Natural killer cell treated with Interleukin-12 subunit alpha and Interleukin-12 subunit beta and Interleukin-15 and Interleukin-18, amount 100 ng/mL, for 72 hours (primary cell): ENCODE measurements at places on chromosomes 2 and 18. TPM values are rescaled to one million over a fixed set of nuclear protein-coding genes. Genes with fewer than 3 reads are reported as not detected.

DNA sequence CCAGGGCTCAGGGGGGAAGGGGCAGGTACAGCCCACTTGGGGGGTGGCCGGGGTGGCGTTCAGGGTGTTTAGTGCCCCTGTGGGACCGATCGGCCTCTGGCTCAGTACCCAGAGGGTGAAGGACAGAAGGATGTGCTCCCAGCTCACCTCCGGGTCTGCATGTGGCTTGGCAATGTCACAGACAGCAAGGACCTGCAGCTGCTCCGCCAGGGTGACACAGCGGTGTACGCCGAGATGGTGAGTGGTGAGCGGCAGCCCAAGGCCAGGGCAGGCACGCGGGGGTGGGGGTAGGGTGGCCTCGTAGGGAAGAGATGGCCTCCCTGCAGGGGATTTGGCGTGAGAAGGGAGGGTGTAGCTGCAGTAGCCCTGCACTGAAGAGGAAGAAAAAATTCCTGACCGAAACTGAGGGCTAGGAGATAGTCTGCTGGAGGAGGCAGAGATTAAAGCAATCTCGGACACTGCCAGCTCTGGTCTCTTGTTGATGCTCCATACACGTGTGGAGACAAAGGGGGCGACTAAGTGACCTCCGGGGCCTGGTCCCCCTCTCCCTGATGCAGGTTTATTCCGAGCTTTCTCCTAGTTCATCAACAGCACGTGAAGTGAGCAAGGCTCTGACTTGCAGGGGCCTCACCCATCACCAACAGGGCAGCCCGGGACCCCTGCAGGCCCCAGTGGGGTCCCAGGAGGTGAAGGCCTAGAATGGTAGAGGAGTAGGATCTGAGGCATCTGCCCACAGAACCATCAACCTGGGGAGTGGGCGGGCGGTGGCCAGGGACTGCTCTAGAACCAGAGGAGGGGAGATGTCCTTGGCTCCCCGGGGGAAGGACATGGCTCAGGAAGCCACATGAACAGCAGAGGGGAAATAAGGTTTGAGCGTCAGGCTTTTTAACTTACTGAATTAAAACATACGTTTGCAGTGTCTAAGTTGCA, 45.4 kb downstream of the FER1L5 start:
- peaks cover 7% of the 10 kb centered on the region for H3K27me3 ChIP-seq
- DNase-seq, result no peak
- no peak overlapping the region for H3K27ac ChIP-seq
- H3K4me1 ChIP-seq, result no peaks in the 10 kb centered on the region
- no peak overlapping the region for H3K4me3 ChIP-seq

- no peaks in the 10 kb centered on the region for H3K4me1 ChIP-seq
- peaks cover 29% of the 10 kb centered on the region for H3K27me3 ChIP-seq
- no peak for DNase-seq
- no peak overlapping the region for H3K4me3 ChIP-seq
Measured at GRCh38 chr2:149040451-149040850, 2.0 kb downstream of the LYPD6B start.

- no peaks in the 10 kb centered on the region for H3K27me3 ChIP-seq
- no peaks in the 10 kb centered on the region for H3K36me3 ChIP-seq
- H3K4me3 ChIP-seq, result no peak overlapping the region
- H3K4me1 ChIP-seq, result peaks cover 10% of the 10 kb centered on the region
- H3K27ac ChIP-seq, result no peak overlapping the region
Measured at GRCh38 chr2:71588497-71589170, 135.3 kb downstream of the DYSF start.

DNA sequence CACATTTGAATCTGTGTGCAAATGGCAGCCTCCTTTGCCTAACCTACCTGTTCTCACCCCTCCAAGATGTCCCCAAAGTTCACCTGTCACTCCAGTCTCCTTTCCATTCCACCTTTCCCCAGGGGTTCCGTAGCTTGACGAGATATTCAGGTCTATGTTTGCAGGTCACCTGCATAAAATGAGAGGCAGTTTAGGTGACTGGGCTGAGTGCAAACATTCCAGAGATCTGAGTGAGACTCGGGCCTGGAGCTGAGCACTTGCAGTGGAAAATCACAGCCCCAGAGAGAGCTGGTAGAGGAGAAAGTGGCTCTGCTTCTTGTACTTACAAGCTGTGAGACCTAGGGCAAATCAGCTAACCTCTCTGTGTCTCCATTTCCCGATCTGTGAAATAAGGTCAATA, 20.1 kb downstream of the CAPN14 start:
- H3K36me3 ChIP-seq, result no peaks in the 10 kb centered on the region
- no peak for DNase-seq
- H3K4me3 ChIP-seq, result no peak overlapping the region
- no peaks in the 10 kb centered on the region for H3K27me3 ChIP-seq

DNA sequence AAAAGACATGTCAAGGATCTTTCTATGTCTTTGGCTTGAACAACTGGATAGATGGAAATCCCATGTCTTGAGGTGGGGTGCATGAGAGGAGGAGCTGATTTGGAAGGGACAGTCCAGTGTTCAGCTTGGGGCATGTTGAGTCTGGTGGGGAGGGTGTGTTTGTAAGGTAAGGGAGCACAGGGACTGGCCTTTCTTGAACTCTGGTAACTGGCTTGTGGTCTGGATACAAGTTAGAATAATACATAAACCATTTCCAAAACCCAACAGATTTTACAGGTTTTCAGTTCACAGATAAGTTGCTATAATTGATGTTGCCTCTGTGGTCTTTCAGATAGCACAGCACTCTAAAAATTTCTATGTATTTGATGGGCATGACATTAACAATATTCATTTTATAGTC, 24.2 kb downstream of the RHBDD1 start:
- no peak overlapping the region for H3K27ac ChIP-seq
- no peaks in the 10 kb centered on the region for H3K27me3 ChIP-seq
- no peak for DNase-seq
- peaks cover 7% of the 10 kb centered on the region for H3K36me3 ChIP-seq
- peaks cover 25% of the 10 kb centered on the region for H3K4me1 ChIP-seq

DNA sequence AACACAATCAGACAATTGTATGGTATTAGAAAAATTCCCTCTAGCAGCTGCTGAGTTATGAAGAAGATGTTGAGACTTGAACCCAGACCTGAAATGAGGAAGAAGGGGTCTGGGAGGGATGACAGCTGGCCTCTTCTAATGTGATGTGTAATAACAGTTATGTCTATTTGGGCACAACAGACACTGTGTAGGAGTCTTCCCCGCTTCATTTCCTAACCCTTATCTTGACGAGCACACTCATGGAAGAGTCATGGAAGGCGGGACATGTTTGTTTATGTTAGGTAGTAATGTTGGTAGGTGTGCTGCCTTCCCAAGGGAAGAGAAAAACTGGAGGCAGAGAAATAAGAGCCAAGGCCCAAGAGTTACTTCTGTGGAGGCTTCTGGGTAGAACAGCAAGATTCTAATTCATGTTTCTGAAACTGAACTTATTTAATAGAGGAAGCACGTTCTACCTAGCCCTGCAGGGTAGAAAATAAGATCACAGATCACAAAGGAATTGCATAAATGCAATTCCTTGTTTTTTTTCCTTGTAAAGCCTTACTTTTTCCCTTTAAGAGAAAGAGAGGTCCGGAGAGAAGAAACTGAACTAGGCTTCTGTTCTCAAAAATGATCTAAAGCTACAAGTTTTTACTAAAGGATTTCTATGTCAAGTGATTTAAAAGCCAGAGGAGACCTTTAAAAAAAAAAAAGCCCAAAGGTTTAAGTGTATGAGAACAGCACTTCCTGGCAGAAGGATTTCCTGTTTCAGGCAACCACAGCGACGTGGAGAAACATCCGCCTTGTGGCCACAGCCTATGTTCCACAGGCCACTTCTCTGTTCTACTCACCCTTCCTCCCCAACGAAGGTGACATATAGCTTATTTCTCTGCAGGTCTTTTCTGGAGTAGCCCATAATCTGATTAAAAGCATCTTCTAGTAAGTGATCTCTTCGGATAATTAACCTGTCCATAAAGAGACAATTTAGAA, 68.5 kb upstream of the STK17B start:
- H3K27ac ChIP-seq, result peak overlapping the region; percentile 99
- DNase-seq, result peak; percentile 92
- no peaks in the 10 kb centered on the region for H3K27me3 ChIP-seq
- no peaks in the 10 kb centered on the region for H3K36me3 ChIP-seq
- peak overlapping the region; percentile 96 for H3K4me3 ChIP-seq

DNA sequence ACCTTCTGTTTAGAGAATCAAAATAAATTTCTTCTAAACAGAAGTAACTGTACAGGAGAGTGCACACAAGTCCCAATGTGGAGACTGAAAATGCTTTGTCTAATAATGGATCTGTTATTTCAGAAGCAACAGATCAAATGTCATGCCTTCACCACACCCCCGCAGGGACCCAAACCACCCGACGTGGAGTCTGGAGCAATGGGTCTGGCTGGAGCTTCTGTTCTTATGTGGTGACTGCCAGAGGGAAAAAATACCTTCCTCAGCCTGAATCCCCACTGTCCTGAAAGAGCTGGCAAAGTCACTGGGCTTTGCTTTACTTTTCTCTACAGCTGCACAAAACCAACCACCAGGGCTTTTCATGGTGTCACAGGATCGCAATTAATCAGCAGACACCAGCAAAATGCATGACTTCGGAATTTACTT, 119.0 kb upstream of the ZFP36L2 start:
- H3K27me3 ChIP-seq, result no peaks in the 10 kb centered on the region
- no peak overlapping the region for H3K4me3 ChIP-seq
- no peaks in the 10 kb centered on the region for H3K36me3 ChIP-seq
- no peaks in the 10 kb centered on the region for H3K4me1 ChIP-seq
- DNase-seq, result no peak
- H3K27ac ChIP-seq, result no peak overlapping the region

DNA sequence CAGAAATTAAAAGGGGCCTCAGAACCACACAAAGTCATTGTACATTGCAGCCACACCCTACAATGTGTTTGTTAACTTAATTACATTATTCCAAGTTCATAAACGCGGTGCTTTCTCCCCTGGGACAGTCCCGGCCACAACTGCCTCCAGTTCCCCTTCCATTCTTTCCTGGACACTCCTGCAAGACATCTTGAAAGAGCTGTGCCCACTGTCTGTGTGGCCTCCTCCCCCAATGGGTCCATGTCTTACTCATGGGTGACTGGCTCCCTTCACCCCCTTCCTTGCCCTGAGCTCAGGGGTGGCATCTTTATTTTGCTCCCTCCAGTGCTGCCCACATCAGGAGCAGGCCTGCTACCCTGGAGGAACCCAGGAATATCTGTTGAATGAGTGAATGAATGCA, 287.7 kb downstream of the MYT1L start:
- no peak overlapping the region for H3K27ac ChIP-seq
- no peaks in the 10 kb centered on the region for H3K36me3 ChIP-seq
- no peak for DNase-seq
- no peak overlapping the region for H3K4me3 ChIP-seq

- H3K36me3 ChIP-seq, result no peaks in the 10 kb centered on the region
- no peaks in the 10 kb centered on the region for H3K4me1 ChIP-seq
- no peak overlapping the region for H3K27ac ChIP-seq
- no peaks in the 10 kb centered on the region for H3K27me3 ChIP-seq
Measured at GRCh38 chr18:28365411-28365831, 188.5 kb upstream of the CDH2 start.

- no peaks in the 10 kb centered on the region for H3K27me3 ChIP-seq
- no peak for DNase-seq
- no peak overlapping the region for H3K27ac ChIP-seq
- no peaks in the 10 kb centered on the region for H3K36me3 ChIP-seq
- no peak overlapping the region for H3K4me3 ChIP-seq
Measured at GRCh38 chr2:22454826-22455485, 930.0 kb upstream of the KLHL29 start.

GRCh38 chr2:102915128-102915527, 153.3 kb downstream of the TMEM182 start:
- H3K36me3 ChIP-seq, result peaks cover 4% of the 10 kb centered on the region
- H3K4me3 ChIP-seq, result no peak overlapping the region

DNA sequence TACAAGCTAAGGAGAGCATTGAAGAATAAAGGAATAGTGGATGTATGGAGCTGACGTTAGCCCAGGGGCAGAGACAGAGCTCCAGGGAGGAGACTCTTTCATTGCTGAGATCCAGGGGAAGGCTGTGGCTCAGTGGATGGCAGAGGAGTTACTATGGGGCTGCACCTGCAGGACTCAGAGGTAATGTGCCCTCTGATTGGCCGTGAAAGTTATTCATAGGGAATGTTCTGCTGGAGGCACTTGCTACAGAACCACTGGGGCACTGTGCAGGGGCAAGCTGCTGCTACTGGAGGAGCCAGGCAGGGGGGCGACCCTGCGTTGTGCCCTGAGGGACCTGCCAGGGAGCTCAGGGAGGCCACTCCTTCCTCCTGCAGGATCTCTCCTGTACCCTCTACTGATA, 199.2 kb downstream of the PTPRM start:
- H3K27me3 ChIP-seq, result no peaks in the 10 kb centered on the region
- no peaks in the 10 kb centered on the region for H3K36me3 ChIP-seq
- DNase-seq, result no peak
- no peak overlapping the region for H3K4me3 ChIP-seq
- H3K27ac ChIP-seq, result no peak overlapping the region

DNA sequence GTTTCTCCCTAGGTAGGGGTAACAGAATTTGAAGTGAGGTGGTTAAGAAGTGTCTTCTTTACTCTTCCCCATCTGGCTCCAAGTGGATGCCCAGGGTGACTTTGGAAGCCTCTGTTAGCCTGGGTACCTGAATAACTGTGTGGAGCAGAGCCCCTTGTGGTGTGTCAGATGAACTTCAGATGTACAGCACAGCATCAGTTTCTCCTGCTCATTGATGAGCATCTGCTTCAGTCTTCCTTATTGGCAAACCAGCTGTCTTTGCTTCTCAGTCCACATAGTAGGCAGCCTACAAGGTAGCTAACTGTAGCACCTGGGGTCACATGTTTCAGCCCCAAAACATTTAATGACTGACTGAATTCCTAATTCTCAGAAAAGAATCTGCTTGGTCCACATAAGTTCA, 56.2 kb upstream of the ATP8B1 start:
- DNase-seq, result no peak
- no peaks in the 10 kb centered on the region for H3K36me3 ChIP-seq

DNA sequence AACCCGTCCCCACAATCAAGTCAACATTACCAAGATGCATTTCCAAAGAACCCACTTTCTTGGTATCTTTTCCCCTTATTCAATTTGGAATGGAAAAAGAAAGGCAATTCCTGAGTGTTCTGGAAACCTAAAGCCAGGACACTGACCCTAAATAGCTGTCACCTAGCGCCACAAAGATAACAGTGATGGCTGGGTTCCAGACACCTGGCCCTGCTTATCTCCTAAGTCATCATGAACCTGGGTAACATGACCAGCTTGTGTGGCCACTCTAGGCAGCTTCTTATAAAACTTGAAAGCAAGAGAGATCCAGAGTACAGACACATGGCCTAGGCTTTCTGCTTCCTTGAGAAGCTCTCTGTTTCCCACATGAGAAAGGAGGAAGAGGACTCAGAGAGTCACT, 95.4 kb downstream of the BOD1L2 start:
- no peak overlapping the region for H3K27ac ChIP-seq
- H3K27me3 ChIP-seq, result peaks cover 4% of the 10 kb centered on the region
- DNase-seq, result no peak
- no peaks in the 10 kb centered on the region for H3K4me1 ChIP-seq
- no peak overlapping the region for H3K4me3 ChIP-seq
- H3K36me3 ChIP-seq, result no peaks in the 10 kb centered on the region

- DNase-seq, result no peak
- no peak overlapping the region for H3K27ac ChIP-seq
- no peak overlapping the region for H3K4me3 ChIP-seq
- no peaks in the 10 kb centered on the region for H3K4me1 ChIP-seq
- H3K36me3 ChIP-seq, result no peaks in the 10 kb centered on the region
Measured at GRCh38 chr2:105935063-105935462, 190.4 kb downstream of the NCK2 start.

GRCh38 chr2:107259408-107260195, 373.6 kb upstream of the ST6GAL2 start:
- DNase-seq, result no peak
- no peaks in the 10 kb centered on the region for H3K4me1 ChIP-seq
- no peaks in the 10 kb centered on the region for H3K27me3 ChIP-seq
- no peak overlapping the region for H3K4me3 ChIP-seq
- H3K36me3 ChIP-seq, result peaks cover 4% of the 10 kb centered on the region

The FBXO48 gene
- 2.5 TPM for total RNA-seq

The SKOR2 gene
- total RNA-seq, result not detected

The VWA3B gene
- not detected for total RNA-seq

The CNDP1 gene
- not detected for total RNA-seq
